GM03348 (cell line): ENCODE measurements at places on chromosomes 5 and 9.
A peak's percentile ranks its signal among the peaks of the same experiment; 100 is the strongest.

- no peak for DNase-seq
Measured at GRCh38 chr5:146632620-146633322, 116.8 kb upstream of the GPR151 start.

DNA sequence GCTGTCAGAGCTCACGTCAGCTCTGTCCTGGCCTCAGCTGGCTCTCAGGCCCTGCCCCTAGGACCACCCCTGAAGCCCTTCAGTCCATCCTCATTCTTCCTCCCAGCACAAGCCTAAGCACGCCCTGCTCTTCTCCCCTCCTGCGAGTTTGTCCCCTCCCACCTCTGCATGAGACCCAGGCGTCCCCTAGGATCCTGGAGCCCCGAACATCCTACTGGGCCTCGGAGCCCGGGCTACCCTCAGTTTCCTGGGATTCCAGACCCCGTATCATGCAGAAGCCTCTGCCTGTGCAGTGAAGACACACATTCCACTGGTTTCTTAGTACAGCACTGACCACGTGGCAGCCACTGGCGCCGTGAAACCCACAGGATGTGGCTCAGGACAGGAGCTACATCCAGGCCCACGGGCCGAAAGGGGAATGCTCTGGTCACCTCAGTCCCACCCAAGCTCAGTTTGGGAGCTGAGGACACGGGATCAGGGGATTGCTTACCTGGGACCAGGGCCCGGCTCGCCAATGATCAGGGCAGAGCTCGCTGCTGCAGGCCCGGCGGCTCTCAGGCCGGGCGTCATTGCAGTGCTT lies 64.2 kb downstream of the ZNF354C start:
- DNase-seq, result no peak

DNA sequence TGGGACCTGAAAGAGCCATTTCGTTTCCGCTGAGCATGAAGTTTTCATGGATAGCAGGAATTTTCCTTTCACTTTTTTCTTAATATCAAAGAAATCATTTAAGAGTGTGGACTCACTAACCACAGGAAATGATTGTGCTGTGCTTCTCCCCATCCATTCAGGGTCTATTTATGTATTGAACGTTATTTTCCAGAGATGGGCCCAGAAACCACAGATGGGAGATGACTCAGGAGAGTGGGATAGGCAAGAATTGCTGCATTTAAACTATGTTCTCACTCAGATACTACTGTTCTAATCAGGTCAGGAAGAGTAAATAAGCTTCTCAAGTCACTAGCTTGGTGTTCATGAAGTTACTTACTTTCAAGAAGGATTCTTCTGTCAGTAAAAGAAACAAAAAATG lies 763.8 kb downstream of the DTWD2 start:
- peak; percentile 33 for DNase-seq

DNA sequence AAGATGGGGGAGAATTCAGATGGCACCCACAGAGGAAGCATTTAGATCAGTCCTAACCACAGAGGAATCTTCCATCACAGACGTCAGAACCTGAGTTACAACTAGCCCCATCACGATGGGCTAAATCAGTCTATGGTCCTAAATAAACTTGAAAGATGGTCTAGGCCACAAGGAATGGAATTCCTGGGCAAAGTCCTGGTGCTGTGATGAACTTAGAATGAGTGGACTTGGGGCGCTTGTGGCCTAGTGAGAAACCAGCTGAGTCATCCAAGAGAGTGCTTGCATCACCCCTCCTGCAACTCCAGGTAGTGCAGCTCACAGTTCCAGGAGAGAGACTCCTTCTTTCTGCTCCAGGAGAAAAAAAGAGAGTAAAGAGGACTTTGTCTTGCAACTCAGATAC lies 722.9 kb upstream of the RGMB start:
- DNase-seq, result no peak

DNA sequence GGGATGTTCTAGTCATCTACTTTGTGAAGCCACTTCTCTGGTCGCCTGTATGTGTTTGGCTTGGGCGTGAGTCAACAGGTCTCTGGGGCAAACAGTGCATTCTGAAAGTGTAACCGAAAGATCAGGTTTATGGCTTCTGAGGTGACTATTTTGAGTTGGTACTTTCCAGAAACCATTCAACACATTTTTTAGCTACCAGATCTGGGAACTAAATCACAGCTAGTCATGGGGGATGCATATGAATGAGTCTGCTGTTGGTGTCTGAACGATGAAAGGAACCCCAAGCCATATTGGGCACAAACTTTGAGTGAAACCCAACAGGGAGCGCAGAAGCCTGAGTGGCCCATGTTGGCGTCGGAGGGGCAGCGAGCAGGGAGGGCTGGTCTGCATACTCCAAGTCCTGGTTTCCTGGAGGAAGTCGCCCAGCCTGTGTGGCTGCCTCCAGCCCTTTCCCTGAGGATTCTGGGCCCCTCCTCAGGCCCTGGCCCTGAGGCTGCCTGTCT lies 35.3 kb downstream of the UBE2QL1 start:
- DNase-seq, result no peak
